NCI-H774 (cell line): ENCODE measurements at places on chromosomes 5 and 9.
A peak's percentile ranks its signal among the peaks of the same experiment; 100 is the strongest.

- DNase-seq = no peak
Measured at GRCh38 chr5:180133060-180133459, 61.5 kb upstream of the RNF130 start.

- peak; percentile 35 for DNase-seq
Measured at GRCh38 chr5:177317959-177318377, 6.3 kb upstream of the MXD3 start.

DNA sequence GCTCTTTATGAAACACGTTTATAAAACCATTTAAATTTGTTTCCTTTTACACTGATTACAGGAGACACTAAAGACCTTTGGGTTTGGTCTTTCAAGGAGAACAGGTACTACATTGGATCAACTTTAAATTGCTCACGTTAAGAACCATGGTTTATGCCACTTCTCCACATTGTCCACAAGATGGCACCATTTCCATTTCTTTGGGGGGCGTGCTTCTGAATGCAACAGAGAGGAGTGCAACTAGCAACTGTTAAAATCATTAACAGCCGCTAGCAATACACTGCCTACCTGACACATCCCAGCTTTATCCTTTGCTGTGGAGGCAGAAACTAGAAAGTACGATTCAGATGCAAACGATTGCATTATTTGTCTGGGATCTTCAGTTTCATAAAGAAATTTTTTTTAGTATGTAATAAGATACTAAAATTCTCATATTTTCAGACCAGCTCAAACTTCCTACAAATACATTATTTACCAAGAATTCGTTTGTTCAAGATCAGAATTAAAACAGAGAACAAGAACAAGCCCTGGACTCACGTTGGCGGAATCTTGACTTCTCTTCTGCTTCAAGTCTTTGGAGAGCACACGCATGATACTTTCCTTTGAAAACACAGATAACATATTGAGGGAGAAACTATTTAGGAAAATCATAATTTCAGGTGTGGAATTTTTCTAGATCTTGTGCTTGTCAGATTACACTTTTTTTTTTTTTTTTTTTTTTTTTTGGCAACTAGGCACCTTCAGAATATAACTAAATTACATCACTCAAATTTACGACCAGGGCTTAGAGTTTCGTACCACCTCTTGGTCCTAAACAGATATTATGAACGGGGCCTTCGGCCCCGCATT, 702 bp downstream of the CDC20B start:
- peak; percentile 82 for DNase-seq

GRCh38 chr9:96021551-96022444, 146.3 kb downstream of the ERCC6L2 start:
- no peak for DNase-seq

DNA sequence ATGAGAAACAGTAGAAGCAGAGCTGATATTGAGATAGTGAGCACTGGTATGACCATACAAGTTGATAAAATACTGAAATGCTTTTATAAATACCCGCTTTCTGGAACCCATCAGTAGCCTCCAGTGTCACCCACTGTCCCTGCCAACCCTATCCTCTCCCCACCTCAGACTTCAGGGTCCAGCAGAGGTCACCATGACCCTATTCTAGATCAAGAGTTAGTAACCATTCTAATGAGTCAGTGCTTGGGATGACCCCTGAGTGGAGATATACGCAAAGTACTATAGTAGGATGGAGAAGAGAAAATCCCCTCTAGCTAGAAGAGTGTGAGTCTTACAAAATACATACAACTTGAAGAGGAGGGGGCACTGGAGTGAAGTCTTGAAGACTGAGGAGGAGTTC, 297.9 kb upstream of the BRINP1 start:
- DNase-seq = no peak

DNA sequence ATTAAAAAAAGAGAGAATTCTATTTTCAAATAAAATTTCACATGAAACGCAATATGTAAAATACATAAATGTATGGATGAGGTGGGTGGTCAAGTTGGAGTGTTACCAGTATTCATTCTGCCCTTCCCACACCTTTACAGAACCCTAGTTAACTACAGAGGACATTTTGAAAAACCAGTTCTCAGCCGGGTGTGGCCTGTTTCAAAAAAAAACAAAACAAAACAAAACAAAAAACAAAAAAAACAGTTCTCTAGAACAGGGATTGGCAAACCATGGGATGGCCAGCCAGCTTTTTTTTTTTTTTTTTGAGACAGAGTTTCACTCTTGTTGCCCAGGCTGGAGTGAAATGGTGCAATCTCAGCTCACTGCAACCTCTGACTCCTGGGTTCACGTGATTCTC, 28.4 kb upstream of the HK3 start:
- DNase-seq = no peak

DNA sequence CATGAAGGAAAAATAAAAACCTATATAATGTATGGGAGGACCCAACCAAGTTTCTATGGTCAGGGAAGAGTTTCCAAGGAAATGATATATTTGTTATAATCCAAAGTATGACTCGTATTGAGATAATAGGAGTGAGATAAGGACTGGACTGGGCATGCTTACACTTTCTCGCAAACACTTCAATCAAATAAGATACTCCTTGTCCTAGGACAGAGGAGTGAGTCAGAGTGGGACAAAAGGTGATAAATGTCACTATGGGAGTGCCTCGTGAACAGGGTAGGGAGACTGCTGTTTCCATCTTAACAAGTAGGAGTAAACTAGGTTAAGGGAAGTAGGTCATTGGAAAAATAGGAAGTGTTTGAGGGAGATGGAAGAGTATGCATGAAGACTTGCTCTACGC, 47.2 kb downstream of the MACIR start:
- DNase-seq = no peak

DNA sequence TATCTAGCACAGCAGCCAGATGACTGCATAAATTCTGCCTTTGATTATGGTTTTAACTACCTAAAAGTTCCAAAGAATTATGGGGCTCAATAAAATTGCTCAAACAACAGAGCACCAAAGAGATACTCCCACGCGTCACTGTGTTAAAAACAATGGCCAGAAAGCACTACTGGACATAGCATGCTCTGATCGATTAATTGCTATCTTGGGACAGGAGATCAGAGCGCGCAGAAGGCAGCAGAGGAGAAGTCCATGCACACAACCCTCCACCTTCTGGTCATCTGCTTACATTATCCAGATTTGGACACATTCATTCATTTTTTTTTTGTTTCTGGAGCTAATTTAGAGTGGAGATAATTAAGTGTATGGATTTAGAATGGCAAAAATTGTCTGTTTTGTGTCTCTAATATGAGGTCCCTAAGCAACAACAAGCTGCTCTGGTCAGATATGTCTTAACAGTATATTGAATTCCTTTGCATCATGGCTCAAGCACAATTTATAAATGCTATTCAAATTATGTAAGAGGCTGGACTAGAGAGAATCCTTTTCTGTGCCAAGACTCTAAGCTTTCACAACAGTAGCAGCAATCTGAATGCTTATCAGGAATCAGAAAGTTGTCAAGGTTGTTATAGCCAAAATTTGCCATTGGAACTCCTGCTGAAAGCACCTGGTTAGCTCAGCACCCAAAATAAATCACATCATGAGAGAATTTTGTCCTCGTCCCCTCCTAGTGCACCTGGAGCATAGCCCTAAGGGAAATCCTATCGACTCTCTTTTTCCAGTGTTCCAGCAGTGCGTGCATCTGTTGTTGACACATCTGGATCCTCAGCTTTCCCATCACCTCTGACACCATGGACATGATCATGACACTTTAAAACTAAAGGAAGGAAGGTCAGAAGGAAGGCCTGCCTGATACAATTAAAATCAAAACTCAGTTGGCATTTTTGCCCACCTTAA, 98.6 kb upstream of the HMHB1 start:
- DNase-seq = no peak

DNA sequence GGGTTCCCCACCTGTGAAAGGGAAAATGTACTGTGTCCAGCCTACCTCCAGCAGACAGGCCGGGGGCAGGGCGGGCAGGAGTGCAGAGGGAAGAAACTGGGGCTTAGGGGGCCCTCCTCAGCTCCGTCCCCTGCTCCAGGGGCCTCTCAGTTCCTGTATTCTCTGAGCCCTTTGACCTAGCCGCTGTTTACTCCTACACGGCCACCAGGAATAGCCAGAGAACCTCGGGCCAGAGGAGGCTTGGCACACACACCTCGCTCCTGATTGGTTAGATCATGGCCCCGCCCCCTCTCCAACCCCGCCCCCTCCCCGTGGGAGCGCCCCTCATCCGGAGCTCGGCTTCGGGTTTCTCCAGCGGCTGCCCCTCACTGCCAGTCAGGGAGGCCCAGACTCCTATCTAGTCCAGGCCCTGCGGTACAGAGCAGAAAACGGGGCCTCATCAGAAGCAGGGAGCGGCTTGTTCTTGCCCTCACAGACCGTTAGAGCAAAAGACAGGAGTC, 2.2 kb downstream of the ST6GALNAC6 start:
- DNase-seq = no peak

GRCh38 chr5:158409507-158409906, 550.6 kb upstream of the CLINT1 start:
- DNase-seq = no peak

DNA sequence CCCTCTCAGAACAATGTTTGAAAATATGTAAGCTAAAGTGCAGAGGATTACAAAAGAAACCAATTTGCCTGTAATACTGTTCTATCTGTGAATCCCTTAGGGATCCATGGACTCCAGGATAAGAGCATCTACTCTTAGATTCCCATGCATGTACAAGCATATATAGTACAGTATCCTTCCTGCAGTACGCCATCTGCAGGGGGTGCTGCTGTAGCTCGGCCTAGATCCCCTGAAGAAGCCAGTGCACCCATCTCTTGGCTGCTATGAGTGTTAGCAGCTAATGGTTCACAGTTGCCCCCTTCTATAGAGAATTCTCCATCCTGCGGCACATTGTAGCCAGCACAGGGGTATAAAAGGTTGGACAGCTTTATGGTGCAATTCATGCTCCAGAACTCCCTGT, 61.8 kb upstream of the SLC30A5 start:
- no peak for DNase-seq

DNA sequence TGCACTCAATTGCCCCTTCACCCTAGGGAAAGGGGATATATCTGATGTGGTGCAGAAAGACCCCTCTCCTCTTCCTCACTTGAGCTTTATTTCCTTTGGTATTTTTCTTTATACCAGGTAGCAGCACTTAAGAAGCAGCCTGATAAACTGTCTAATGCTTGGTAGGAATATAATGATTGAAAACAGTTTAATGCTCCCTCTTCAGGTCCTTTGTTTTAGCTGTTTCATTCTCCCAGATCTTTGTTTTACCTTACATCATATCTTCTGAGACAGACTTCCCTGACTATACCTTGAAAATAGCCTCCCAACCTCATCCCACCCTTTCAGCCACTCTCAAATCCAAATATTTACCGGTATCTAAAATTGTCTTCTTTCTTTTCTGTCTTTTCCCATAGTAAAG, 87.9 kb downstream of the NUDT12 start:
- DNase-seq = no peak

DNA sequence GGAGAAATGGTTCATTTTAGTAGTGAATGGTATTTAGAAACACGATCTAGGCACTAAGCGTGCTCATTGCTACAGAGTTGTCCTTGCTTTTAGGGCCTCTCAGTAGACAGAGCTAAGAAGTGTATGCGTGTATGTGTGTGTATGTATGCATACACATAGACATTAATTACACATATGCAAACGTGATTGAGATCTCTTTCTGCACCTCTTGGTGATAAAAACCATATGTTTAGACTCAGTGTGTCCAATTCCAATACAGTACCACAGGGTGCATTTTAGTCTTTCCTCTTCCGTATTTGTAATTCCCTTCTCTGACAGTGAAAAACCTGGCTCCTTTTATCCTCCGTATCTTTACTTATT, 13.1 kb downstream of the TRIO start:
- DNase-seq = no peak

- DNase-seq = no peak
Measured at GRCh38 chr9:3863111-3863528, 337.3 kb upstream of the RFX3 start.

- no peak for DNase-seq
Measured at GRCh38 chr9:17425384-17425783, 153.5 kb upstream of the SH3GL2 start.

DNA sequence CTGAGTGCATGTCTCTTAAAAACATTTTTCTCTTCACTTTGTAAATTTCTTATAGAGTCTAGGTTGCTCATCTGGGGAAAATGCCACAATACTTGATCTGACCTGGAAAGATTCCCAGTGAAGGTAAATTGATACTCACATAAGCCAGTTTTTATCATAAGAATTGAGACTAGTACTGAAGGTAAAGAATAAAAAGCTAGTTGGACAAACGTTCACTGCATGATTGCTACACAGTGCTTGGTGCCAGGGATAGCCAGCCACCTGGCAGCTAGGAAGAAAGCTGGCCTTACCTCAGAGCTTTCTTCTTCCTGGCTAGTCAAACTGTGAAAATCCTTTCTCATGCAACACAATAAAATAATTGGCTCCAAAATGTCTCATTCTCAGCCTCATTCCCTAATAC, 77.1 kb downstream of the MUSK start:
- no peak for DNase-seq

GRCh38 chr5:172707285-172708182, 63.5 kb downstream of the DUSP1 start:
- DNase-seq = no peak

- no peak for DNase-seq
Measured at GRCh38 chr5:37876943-37877342, 37.1 kb upstream of the GDNF start.

DNA sequence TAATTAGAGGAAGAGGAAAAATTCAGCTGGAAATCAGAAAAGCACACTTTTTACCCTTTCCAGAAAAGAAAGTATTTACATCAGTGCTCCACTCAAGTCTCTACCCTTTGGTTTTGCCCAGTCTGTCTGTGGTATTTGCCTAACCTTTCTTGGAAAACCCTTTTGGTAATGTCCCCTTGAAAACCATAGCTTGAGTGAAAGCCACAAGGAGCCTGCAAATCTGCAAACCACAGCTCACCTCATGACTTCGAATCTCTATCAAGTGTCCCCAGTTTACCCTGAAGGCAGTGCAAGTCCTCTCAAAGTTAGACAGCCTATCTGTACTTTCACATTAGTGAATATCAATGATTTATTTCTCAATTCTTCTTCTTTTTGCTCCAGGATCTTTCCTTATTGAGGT, 162.1 kb upstream of the TSLP start:
- no peak for DNase-seq

- DNase-seq = no peak
Measured at GRCh38 chr5:155389498-155389897, 375.9 kb downstream of the KIF4B start.

DNA sequence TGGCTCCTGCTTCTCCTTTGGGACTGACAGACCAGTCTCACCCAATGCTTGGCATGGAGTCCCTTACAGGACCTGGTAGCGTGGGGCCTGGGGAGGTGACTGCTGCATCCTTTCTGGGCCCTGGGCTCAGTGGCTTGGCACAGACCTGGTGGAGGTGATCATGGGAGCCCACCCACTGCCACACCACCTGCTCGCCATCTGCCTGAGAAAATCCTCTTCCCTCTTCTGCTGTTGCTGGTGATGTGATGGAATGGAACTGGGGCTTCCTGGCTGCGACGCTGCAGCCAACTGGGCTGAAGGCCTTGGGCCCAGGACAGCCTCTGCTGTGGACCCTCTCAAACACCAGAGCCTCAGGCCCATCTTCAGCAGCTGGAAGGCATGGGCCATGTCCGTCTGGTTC, 122.5 kb upstream of the PANK3 start:
- no peak for DNase-seq

- DNase-seq = no peak
Measured at GRCh38 chr5:3118340-3118739, 366.9 kb upstream of the IRX2 start.

- DNase-seq = no peak
Measured at GRCh38 chr5:62206150-62206829, 99.7 kb upstream of the KIF2A start.

GRCh38 chr9:20579524-20580314, 42.6 kb downstream of the MLLT3 start:
- DNase-seq = no peak

- no peak for DNase-seq
Measured at GRCh38 chr9:4748612-4749011, 7.6 kb upstream of the AK3 start.
